ENCODE measurements at places on chromosomes 16 and 17. TPM values are rescaled to one million over a fixed set of nuclear protein-coding genes. Genes with fewer than 3 reads are reported as not detected.

DNA sequence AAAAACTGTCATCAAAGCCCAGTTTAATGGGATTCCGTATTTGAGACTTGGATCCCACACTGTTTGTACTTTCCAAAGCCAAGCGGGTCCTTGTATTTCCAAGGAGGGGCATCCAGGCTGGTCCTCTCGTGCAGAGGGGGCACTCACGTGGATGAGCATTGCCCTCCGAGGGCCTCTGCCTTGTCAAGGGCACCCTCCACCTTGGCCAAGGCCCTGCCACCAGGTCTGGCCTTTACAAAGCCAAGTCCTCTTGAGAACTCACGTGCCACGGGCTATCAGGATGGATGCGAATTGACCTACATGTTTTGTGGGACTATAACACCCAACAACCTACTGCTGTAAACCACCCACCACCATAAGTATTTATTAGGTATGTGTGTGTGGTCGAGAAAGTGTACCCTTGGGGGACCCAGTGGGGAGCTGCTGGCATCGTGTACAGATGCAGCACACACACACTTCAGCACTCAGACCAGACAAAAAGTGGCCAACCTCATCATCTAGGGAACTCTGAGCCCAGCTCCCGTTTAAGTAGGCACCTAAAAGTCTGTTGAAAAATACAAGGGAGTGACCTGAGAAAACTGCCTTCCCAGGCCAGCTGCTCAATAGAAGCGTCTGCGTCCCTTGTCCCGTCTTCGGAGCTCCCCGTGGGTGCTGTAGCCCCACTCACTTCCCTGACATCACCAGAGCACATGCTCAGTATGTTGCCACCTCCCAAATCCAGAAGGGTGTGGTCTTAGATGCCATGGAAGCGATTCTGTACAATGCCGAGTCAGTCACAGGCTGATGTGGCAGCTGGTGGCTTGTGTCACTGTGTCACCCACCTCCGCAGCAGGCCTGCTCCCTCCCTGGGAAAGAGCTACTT, 12.9 kb downstream of the MAP1LC3B start:
- H3K36me3 ChIP-seq, result peaks cover 80% of the 10 kb centered on the region
- H3K4me1 ChIP-seq, result no peaks in the 10 kb centered on the region
- no peak for DNase-seq
- no peak overlapping the region for H3K27ac ChIP-seq

Gene TEKT1
- not detected for total RNA-seq

GRCh38 chr17:60534010-60534555, 8.0 kb upstream of the APPBP2 start:
- H3K36me3 ChIP-seq, result no peaks in the 10 kb centered on the region
- no peak overlapping the region for H3K4me3 ChIP-seq
- DNase-seq, result peak; percentile 21
- H3K4me1 ChIP-seq, result no peaks in the 10 kb centered on the region

DNA sequence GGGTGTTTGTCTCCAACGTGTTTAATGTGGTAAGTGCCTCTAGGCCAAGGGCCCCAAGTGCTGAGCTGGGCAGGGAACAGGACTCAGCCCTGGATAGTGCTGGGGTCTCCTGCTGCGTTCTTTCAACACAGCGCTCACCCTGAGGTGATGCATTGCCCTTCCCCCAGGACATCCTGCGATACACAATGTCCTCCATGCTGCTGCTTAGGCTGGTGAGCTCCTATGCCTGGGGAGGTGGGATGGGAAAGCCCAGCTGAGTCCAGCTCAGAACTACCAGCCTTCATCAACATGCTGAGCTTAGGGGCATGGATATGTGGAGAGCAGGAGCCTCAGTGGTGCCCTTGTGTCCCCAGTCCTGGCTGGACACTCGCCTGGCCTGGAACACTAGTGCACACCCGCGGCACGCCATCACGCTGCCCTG, 563 bp downstream of the ZACN start:
- H3K36me3 ChIP-seq, result peaks cover 28% of the 10 kb centered on the region
- H3K27me3 ChIP-seq, result peaks cover 14% of the 10 kb centered on the region
- H3K4me1 ChIP-seq, result peaks cover 34% of the 10 kb centered on the region
- no peak overlapping the region for H3K4me3 ChIP-seq

Gene DLX4
- total RNA-seq, result not detected

DNA sequence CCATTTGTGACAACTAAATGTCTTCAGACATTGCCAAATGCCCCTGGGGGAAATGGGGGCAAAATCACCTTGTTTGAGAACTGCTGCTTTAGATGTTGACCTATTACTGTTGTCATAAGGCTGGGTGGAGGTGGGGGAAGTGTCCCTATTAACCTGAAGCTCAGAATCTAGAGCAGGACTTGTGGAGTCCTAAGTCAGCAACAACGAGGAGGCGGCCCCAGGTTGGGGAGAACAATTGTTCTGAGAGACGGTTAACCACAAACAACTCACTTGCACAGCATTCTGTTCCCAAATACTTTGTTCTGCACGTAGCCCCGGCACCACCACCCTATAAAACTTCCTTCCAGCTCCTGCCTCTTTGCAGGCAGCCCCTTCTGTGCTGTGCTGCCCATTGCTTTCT, 32.5 kb downstream of the TEKT5 start:
- no peak for DNase-seq
- no peaks in the 10 kb centered on the region for H3K36me3 ChIP-seq
- H3K27me3 ChIP-seq, result no peaks in the 10 kb centered on the region
- H3K4me3 ChIP-seq, result no peak overlapping the region

DNA sequence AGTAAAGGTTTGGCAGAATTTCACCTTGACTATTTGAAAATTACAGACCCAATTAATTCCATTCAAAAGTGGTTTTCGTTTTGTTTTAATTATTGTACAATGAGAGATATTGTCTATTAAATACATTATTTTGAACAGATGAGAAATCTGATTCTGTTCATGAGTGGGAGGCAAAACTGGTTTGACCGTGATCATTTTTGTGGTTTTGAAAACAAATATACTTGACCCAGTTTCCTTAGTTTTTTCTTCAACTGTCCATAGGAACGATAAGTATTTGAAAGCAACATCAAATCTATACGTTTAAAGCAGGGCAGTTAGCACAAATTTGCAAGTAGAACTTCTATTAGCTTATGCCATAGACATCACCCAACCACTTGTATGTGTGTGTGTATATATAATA, 72.6 kb downstream of the CDK12 start:
- no peak overlapping the region for H3K4me3 ChIP-seq
- DNase-seq, result no peak
- no peaks in the 10 kb centered on the region for H3K27me3 ChIP-seq
- peaks cover 26% of the 10 kb centered on the region for H3K36me3 ChIP-seq
- H3K4me1 ChIP-seq, result peaks cover 24% of the 10 kb centered on the region

Gene SLC22A31
- not detected for total RNA-seq

Gene AANAT
- not detected for total RNA-seq

Gene LGALS9B
- not detected for total RNA-seq

Gene ARL5C
- 1.7 TPM for total RNA-seq

DNA sequence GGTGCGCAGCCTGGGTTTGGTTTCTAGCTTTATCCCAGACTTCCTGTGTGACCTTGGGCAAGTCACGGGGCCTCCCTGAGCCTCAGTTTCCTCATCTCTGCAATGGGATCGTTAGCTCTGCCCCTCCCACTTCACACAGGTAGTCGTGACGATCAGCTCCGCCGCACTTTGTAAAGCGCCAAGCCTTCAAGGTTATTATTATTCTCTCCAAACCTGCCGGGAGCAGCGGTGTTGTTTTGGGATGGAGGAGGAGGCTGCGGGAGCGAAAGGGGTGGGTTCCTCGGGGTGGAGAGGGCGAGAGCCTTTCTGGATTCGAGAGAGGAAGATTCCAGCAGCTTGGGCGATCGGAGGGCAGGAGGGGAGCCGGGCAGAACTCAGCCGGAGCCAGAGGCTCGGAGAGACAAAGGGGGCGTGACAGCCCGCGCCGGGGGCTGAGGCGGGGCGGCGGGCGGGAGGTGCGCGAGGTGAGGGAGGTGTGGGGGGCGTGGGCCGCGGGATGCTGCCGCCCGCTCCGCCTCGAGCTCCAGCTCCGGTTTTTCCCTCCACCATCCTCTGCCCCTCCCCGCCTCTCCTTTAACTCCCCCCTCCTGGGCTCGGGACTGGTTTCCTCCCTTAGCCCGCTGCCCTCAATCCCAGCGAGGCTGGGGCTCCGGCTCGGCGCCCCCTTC, at the start of gene EFNB3:
EFNB3 (plus strand) TSS at position 602 of the 668 bp plus-strand sequence. CDS start 397 bp downstream, outside the sequence.
- H3K27me3 ChIP-seq, result peaks cover 94% of the 10 kb centered on the region
- H3K4me3 ChIP-seq, result peak within 1 kb of the TSS; percentile 45
- no peak within 1 kb of the TSS for H3K27ac ChIP-seq
- peaks cover 27% of the 10 kb centered on the region for H3K4me1 ChIP-seq

Gene CRHR1
- total RNA-seq, result not detected

- no peak for DNase-seq
- H3K36me3 ChIP-seq, result no peaks in the 10 kb centered on the region
- H3K4me3 ChIP-seq, result no peak overlapping the region
- no peaks in the 10 kb centered on the region for H3K4me1 ChIP-seq
Measured at GRCh38 chr16:58449768-58450167, 50.2 kb upstream of the NDRG4 start.

DNA sequence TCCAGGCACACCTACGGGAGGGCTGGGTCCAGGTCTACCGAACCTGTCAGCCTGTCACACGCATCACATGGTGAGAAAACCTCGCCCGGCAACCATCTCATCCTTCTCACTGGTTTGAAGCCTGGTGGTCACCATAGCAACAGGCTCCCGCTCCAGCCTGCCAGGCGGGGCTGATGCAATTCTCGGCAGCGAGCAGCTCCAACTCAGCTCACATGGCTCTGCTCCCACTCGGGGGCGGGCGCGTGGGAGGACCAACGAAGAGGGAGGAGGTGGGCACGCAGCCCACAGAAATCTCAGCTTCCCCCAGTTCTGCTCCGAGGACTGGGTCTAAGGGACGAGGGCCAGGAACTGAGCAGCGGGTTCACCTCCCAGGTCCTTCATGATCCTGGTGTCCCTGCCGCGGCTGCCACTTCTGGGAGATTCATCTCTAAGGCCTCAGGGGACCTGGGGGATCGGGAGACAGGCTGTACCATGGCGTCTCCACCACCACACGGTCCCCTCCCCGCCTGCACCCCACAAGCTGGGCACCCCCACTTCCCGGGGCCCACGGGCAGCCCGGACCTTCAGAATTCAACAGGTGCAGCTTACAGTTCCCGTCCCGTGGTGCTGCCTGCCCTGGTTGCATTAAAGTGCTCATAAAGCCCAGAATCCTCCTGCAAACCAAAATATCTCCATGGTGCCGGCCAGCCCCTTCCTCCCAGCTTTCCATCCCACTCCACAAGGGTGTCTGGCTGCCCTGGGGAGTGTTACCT, 25.8 kb downstream of the ABR start:
- DNase-seq, result no peak
- H3K27me3 ChIP-seq, result no peaks in the 10 kb centered on the region
- peaks cover 27% of the 10 kb centered on the region for H3K4me1 ChIP-seq
- H3K36me3 ChIP-seq, result no peaks in the 10 kb centered on the region
- no peak overlapping the region for H3K4me3 ChIP-seq

Gene PIGW
- total RNA-seq, result 5.3 TPM

Gene KRTAP2-3
- total RNA-seq, result not detected

- no peak for DNase-seq
- no peaks in the 10 kb centered on the region for H3K36me3 ChIP-seq
- no peak overlapping the region for H3K4me3 ChIP-seq
- no peaks in the 10 kb centered on the region for H3K4me1 ChIP-seq
Measured at GRCh38 chr16:86630471-86630870, 52.1 kb downstream of the FOXL1 start.

DNA sequence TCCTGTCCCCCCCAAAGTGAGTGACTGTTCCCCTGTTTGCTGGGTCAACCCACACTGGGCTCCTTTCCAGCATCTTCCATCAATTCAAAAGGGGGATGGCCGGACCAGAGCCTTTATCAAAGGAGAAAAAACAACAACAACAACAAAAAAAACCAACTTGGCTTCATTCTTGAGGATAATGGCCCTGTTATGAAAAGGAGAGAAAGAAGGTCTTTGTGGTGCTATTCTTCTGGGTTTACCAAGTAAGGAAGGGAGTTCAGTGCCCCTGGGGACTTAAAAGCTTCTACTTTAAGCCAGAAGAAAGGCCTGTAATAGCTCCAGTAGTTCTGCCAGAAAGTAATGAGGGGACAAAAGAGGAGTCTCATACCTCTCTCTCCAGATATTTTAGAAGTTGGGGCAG, 71.5 kb downstream of the RGS9 start:
- no peak overlapping the region for H3K4me3 ChIP-seq
- DNase-seq, result no peak
- no peaks in the 10 kb centered on the region for H3K27me3 ChIP-seq

GRCh38 chr16:23407436-23408127, 45.4 kb downstream of the COG7 start:
- H3K27ac ChIP-seq, result no peak overlapping the region
- H3K36me3 ChIP-seq, result peaks cover 82% of the 10 kb centered on the region
- H3K4me1 ChIP-seq, result peaks cover 29% of the 10 kb centered on the region

Gene PIP4K2B
- total RNA-seq, result 39.9 TPM

Gene MYL4
- 0.52 TPM for total RNA-seq

GRCh38 chr16:16945207-16945606, 525.6 kb downstream of the XYLT1 start:
- H3K27me3 ChIP-seq, result no peaks in the 10 kb centered on the region
- no peak for DNase-seq
- no peak overlapping the region for H3K27ac ChIP-seq
- H3K4me3 ChIP-seq, result no peak overlapping the region

DNA sequence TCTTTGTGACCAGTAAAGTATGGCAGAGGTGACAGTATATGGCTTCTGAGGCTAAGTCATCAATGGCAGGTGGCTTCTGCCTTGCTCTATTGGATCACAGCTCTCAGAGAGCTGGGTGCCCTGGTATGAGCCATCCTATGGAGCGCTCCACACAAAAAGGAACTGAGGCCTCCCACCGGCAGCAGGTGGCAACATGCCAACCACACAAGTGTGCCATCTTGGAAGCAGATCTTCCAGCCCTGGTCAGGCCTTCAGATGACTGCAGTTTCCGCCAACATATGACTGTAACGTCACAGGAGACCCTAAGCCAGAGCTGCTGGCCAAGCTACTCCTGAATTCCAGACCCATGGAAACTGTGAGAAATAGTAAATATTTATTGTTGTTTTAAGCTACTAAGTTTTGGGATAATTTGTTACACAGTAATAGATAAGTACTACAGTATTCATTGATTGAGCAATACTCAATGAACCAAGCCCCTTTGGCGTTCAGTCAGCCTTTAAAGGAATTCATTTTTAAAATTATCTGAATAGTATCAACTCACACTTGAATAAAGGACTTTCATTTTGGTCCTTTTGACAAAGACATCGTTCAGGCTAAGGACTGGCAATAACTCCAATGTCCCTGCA, 69.4 kb upstream of the LHX1 start:
- H3K27me3 ChIP-seq, result no peaks in the 10 kb centered on the region
- DNase-seq, result no peak
- no peaks in the 10 kb centered on the region for H3K36me3 ChIP-seq
- H3K27ac ChIP-seq, result no peak overlapping the region

Gene PRAC1
- not detected for total RNA-seq

- no peak for DNase-seq
- H3K4me1 ChIP-seq, result peaks cover 59% of the 10 kb centered on the region
- no peak overlapping the region for H3K27ac ChIP-seq
- no peaks in the 10 kb centered on the region for H3K27me3 ChIP-seq
- peaks cover 13% of the 10 kb centered on the region for H3K36me3 ChIP-seq
Measured at GRCh38 chr16:15885560-15886001, 2.8 kb downstream of the CEP20 start.

Measured in esophagus muscularis mucosa (tissue), 4 donors.